A549 (cell line): ENCODE measurements at places on chromosomes 12 and 14.

DNA sequence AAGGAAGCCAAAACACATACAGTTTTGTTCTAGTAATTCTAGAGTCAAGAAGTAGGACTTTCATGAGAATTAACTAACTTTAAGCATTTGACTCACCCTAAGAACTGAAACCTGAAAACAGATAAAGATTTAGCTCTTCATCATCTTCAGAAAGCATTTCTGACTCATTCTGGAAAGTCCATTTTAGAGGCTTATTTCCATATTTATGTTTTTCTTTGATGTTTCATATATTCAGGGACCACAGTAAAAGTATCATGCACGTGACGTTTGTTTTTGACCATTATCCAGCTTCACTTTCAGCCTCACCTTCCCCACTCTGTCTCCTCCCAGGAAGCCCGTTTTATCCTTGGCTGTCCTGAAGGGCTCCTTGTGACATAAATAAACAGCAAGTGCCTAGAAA lies 79.2 kb downstream of the MDGA2 start:
- DNase-seq: no peak

DNA sequence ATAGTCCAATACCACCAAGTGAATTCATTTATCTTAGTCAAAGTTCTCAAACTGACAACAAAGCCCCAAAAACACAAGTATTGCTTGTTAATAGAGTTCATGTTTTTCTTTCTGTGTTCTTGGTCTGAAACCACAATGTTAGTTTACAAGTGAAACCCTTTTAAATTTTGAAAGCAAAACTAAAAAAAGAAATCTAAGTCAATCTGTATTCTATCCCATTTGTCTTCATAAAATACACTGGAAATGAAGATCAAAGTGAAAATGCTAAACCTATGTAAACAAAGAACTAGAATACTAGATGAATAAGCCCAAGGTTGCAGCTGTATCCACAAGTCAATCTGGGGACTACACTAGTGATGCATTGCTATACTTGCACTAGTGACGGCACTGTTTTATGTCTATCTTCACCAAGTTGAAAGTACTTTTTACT lies 10.4 kb downstream of the MAP4K5 start:
- DNase-seq: no peak

DNA sequence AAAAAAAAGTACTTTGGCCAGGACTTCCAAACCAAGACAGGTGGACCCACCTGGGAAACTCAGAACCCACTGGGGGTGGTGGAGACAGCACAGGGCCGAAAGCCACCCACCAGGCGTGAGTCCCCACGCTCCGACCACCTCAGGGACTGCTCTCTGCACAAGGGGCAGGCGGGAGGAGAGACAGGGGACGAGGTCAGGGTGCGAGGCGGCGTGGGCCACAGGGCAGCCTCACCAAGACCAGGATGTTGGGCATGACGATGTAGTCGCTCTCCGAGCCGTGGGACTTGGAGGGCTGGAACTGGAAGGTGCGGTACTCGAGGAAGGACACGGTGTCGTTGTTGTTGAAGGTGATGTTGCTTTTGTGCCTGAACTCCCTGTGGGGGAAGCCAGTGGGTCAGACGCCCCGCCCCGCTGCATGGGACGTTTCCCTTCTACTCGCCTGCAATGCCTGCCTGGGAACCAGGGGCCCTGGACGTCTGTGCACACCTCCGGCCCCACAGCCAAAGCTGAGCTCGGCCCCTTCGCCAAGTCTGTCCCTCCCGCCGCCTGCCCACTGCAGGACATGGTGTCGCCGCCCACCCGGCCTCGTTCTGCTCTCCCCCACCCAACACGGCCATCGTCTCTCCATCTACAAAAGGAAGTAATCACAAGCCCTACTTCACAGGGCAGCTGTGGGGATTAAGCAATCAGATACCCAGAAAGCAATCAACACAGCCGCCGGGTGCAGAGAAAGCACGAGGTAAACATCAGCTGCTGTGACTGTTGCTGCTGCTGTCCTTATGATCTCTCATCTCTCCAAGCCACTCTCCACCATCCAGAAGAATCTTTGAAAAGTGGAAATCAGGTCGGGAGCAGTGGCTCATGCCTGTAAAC lies 48.7 kb downstream of the SCARB1 start:
- no peak for DNase-seq

GRCh38 chr12:99261256-99261655 lies 386.3 kb upstream of the GARIN6 start:
- DNase-seq: no peak

- DNase-seq: peak; percentile 91
Observed at GRCh38 chr14:68784226-68784910, 8.5 kb downstream of the ZFP36L1 start.

DNA sequence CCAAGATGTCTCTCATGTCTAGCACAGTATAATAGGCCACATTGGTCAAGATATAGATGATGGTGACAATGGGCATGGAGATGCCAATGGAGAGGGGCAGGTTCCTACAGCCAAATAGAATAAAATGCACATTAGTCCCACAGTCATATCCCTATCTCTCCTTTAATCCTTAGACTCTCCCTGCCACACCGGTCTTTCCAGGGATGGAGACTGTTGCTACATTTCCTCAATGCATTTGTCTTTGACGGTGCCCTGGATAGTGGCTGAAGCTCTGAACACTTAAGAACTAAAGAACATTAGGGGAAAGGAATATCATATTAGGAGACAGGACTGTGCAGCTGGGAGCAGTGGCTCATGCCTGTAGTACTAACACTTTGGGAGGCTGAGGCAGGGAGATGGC lies 9.7 kb downstream of the OXA1L start:
- DNase-seq: no peak

GRCh38 chr14:99732436-99733210 lies 48.5 kb downstream of the CYP46A1 start:
- no peak for DNase-seq

DNA sequence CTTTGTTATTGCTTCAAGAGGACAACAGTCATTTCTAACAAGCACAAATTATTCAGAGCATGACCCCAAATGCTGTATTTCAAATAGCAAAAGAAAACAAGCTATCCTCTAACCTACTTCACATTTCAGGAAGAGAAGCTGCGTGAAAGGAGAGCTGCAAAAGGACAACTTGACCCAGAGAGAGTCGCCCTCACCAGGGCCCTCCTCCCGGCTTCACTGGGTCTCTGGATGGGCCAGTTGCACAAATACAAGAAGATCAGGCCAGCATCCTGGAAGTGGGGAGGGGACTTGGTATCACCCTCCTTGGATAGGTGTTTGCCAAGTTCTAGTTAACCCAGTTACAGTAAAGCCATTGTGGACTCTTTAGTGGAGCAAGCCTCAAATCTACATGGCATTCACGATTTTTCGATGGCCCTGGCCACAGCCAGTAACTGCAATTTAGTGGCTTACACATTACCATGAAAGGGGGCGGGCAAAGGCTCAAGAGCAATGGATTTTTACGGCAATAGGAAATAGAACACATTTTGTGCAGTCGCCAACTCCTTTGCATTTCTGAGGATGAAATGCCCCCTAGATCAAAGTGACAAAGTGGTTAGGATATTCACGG lies 166.9 kb upstream of the DIO2 start:
- no peak for DNase-seq

DNA sequence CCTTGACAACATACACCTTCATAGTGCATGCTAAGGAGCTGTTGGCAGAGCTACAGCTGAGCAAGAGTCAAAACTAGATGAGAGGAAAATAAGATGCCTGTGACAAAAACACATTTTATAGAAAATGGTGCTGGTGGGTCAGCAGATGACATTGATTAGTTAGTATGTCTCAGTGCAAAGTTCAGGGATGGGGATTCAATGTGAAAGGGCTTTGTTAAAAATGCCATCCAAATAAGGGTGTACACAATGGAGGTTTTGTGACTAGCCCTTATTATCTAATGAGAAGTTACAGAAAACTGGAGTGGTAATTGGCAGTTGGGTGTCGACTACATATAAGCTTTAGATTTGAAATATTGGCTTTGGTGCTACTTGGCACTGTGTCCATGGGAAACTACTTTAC lies 169.0 kb downstream of the MON2 start:
- DNase-seq: no peak

DNA sequence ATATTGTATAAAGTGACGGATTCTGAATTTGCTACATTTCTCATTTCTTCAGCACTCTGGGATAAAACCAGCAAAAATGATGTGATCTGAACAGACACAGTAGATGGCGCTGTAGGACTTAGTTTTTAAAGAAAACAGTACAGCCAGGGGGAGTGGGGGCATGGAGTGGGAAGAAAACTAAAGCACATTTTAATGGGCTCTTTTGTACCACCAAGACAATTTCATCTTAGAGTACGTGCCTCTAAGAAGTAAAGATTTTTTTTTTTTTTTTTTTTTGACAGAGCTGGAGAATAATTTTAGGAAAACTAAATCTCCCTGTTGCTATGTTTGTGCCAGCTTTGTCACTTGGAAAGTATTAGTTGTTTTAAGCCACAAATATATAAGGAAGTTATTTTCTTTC lies 124.4 kb downstream of the RAD51B start:
- DNase-seq: peak; percentile 92

DNA sequence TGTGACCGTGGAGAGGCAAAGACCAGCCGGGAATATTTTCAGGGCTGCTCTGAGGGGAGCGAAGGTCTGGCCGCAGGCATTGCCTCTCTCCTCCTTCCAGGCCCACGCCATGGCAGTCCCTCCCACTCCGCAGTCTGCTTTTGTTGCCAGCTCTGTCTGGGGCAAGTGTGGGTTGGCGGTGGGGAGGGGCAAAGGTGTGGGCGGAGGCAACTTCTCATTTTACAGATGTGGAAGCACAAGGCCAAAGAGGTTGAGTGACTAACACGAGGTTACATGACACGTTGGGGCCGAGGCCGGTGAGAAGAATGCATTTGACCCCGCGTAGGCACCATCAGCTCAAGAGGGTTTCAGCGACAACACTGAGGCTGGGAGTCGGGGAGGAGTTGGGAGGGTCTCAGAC lies 6.1 kb upstream of the FAIM2 start:
- no peak for DNase-seq

DNA sequence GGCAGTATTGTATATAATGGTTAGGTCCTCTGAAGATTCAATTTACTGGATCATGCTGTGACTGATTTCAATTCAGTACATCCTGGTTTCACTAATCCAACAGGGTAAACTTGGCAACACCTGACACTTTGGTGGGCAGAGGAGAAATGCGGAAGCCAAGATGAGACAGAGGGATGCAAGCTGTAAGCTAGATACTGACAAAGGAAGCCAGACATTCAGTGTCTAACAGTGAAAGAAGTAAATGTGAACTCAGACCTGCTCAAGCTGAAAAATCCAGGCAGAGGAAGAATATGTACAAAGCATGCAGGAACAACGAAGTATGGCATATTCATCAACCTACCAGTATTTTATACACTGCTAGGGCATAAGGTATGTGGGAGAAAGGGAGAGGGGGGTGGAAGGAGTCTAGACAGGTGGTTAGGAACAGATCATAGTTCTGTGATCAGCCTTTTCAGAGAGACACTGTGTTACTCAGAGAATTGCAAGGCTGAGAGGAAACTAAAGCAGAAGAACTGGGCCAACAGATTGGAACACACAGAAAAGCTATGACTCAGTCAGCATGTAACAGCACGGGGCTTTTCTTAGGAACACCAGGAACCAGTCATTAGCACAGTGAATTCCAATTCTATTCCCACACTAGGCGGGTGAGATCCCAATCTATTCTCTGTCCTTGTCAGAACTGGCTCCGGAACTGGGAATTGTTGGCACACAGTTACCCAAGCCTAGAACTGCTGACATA lies 40.3 kb downstream of the NELL2 start:
- no peak for DNase-seq
